ENCODE measurements at places on chromosomes 1 and 21.
A peak's percentile ranks its signal among the peaks of the same experiment; 100 is the strongest.

- DNase-seq, result no peak
Observed at GRCh38 chr1:245211761-245212160, 57.0 kb downstream of the KIF26B start.

GRCh38 chr1:84698151-84699110 lies 8.2 kb upstream of the SSX2IP start:
- DNase-seq, result peak; percentile 22

- peak; percentile 91 for DNase-seq
Observed at GRCh38 chr1:27057389-27057788, 44.7 kb upstream of the TENT5B start.

DNA sequence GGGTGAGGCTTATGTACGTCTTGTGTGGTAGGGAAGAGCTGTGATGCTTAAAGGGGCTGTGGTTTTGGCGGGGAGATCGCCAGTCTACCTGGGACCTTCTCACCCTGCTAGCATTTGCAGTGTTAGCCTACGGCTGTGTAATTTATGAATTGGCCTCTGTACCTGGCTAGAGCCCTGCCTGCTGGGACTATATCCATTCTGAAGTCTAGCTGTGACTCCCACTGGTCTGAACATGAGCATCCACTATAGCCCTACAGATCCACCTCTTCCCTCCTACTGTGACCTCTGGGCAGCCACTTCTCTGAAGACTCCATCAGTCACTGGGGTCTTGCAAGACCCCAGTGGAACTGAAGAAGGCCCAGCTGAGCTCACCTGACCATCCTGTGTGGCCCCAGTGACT lies 73.7 kb downstream of the MT1HL1 start:
- DNase-seq, result no peak

DNA sequence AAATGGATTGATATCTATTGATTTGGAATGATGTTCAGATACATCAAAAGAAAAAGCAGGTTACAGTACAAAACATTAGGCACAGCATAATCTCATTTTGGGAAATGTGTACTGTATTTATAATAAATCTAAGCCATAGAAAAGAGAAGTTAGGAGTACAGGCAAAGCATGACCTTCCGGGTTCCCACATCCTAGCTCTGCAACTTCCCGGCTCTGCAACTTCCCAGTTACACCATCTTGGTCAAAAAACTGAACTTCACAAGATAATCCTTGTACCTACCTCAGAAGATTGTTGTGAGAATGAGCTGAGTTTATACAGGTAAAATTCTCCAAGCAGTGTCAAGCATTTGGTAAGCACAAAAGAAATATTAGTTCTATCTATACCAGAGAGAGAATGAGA lies 21.7 kb upstream of the SLC44A3 start:
- no peak for DNase-seq

- peak; percentile 39 for DNase-seq
Observed at GRCh38 chr1:170662561-170663403, 1.1 kb upstream of the PRRX1 start.

DNA sequence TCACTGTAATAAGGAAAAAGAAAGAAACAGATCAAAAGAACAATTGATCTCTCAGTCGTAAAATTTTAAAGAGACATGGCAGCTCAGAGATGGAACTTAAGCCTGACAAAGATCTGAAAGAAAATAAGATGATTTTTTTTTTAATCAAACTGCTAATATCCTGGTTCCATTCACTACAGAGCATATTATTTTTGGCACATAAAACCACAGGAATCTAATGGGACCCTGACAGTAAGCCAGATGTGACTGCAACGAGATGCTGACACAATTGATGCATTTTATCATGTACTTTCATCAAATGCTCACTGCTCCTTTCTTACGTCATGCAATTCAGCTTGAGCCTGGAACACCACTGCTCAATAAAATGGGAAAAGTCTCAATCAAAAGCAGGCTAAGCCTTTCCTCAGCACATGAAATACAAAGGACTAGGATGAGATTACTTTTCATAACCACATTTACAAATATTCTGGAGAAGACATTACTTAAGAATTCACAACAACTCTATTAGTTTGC lies 16.6 kb downstream of the GPATCH2 start:
- DNase-seq, result peak; percentile 33

GRCh38 chr1:12596007-12596821 lies 21.8 kb downstream of the DHRS3 start:
- peak; percentile 21 for DNase-seq

DNA sequence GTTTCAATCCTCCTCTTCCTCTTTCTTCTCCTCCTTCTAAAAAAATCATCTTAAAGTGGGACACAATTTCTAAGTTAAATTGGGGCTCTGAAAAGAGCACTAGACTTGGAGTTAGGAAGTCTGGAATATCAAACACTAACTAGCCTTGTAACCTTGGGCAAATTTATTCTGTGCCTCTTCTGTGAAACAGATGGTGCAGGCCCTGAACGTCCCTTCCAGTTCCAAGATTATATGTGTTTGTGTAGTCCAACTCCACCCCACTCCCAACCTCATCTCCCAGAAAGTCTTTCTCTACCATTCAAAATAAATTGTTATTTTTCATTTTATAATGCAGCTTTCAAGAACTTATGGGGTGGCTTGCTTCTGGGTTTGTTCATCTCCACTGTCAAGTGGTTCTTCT lies 630.0 kb downstream of the LMO4 start:
- DNase-seq, result peak; percentile 32

- no peak for DNase-seq
Observed at GRCh38 chr21:25809013-25809412, 74.2 kb downstream of the GABPA start.

- DNase-seq, result peak; percentile 100
Observed at GRCh38 chr1:16921391-16922185, at the start of gene CROCC. CROCC (plus strand) TSS chr1:16921931; CDS start chr1:16922019, 88 bp downstream.

- peak; percentile 86 for DNase-seq
Observed at GRCh38 chr1:36847761-36848160, 186.6 kb downstream of the GRIK3 start.

- no peak for DNase-seq
Observed at GRCh38 chr1:193476748-193477147, 290.3 kb upstream of the B3GALT2 start.

- DNase-seq, result no peak
Observed at GRCh38 chr1:81213279-81213678, 587.5 kb upstream of the ADGRL2 start.

DNA sequence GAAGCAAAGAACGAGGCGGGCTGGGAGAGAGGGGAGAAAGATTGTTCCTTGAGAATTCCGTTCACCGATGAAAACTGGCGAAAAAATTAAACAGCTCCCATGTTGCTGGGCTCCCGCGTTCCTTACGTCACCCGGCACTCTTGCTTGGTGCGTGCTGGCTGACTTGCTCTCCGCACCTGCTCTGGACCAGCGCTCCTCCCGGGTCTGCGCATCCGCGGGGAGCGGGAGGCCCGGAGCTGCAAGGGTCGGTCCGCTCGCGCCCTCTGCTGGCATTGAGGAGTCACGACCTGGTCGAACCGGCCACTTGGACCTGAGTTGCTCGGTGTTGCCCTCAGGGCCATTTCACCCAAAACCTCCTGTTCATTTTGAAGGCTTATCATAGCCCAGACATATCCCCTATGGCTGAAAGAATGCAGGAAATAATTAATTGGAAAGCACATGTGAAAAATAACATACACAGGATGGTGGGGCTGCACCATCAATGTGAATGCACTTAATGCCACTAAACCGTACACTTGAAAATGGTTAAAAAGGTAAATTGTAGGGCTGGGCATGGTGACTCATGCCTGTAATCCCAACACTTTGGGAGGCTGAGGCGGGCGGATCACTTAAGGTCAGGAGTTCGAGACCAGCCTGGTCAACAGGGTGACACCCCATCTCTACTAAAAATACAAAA lies 98.9 kb upstream of the BACE2 start:
- DNase-seq, result peak; percentile 88

GRCh38 chr1:206679738-206680211 lies 4.9 kb upstream of the MAPKAPK2 start:
- DNase-seq, result no peak

GRCh38 chr1:7650801-7651200 lies 120.3 kb upstream of the VAMP3 start:
- peak; percentile 32 for DNase-seq

GRCh38 chr1:230284891-230285290 lies 141.2 kb downstream of the PGBD5 start:
- DNase-seq, result no peak

GRCh38 chr1:24897263-24898151 lies 32.6 kb downstream of the RUNX3 start:
- no peak for DNase-seq

DNA sequence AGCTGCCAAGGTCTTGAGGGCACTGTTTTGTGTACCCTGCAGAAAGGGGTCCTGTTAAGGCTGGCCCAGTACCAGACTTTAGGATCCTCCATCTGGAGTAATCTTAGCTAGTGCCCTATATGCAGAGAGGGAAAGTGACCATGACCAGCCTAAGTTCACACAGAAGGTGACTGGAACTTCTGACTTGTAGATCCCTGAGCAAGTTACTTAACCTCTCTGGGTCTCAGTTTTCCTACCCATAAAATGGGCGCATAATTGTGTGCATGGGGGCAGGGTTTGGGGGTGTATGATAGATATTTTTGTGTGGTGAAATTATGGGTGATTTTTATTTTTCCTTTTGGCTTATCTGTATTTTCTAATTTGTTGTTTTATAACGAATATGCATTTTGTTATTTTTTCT lies 3.3 kb upstream of the SHISAL2A start:
- no peak for DNase-seq

GRCh38 chr1:44220755-44221154 lies 7.5 kb downstream of the DMAP1 start:
- DNase-seq, result no peak

GRCh38 chr1:2378441-2378851 lies 12.9 kb downstream of the MORN1 start:
- DNase-seq, result no peak

- DNase-seq, result no peak
Observed at GRCh38 chr1:21552715-21553114, 43.5 kb downstream of the ALPL start.

- no peak for DNase-seq
Observed at GRCh38 chr21:36040389-36040788, 19.9 kb downstream of the SETD4 start.

DNA sequence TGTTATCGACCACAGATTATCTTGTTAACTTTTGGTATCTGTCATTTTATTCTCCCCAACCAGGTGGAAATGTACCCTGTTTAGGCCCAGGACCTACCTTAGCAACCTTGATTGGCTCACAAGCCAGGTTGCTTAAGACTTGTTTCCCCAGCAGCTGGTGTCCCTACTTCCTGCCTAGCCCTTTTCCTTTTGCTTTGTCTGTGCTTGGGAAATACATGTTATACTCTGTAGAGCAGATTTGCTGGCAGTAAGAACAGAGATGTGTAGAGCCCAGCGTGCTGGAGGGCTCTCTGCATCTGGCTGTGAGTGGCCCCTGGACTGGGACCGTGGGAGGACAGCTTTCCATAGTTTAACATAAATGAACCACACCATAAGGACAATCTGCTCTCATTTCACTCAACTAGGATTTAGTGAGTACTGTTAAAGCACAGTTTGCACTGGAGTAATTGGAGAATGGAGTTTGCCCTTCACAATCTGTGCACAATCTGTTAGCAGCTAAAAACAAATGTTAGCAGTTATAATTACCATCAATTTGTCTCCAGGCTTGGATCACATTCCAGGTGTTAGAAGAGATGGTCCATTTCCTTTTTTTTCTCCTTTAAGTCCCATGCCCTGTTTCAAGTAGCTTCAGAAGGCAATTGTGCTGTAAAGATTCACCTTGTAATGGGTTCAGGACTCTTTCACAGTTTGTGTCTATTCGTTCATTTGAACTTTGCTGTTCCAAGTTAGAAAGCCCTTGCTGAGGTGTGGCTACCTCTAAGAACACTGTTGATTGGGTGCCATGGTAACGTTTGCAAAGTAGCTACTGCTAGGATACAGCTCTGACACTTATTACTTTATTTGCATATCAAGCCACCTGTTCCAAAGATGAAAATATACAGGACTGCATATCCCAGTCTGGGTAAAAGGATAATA lies at the start of gene APOBEC4:
Gene APOBEC4, minus strand, starts transcription at position 770 of the 915 bp plus-strand sequence. CDS start 4,535 bp downstream, outside the sequence.
- DNase-seq, result peak; percentile 76

DNA sequence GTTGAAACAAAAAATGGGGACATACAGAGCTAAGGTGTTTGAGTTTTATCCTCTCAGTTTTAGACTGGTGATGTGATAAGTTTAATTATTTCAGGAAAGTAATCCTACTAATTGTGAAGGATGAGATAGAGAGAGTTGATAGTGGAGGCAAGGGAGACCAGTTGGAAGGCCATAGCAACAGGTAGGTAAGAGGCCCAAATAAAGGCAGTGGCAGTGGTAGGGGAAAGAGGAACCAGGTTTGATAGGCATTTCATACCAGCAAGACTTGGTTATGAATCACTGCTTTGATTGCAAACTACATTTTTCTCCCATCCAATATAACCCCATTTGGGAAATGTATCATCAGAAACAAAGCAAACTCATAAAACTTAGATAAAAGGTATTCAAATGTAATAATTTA lies 63.1 kb upstream of the SH3GLB1 start:
- DNase-seq, result no peak

GRCh38 chr1:72623299-72623708 lies 341.0 kb upstream of the NEGR1 start:
- DNase-seq, result peak; percentile 80

- no peak for DNase-seq
Observed at GRCh38 chr1:100683448-100684349, 35.8 kb upstream of the VCAM1 start.

DNA sequence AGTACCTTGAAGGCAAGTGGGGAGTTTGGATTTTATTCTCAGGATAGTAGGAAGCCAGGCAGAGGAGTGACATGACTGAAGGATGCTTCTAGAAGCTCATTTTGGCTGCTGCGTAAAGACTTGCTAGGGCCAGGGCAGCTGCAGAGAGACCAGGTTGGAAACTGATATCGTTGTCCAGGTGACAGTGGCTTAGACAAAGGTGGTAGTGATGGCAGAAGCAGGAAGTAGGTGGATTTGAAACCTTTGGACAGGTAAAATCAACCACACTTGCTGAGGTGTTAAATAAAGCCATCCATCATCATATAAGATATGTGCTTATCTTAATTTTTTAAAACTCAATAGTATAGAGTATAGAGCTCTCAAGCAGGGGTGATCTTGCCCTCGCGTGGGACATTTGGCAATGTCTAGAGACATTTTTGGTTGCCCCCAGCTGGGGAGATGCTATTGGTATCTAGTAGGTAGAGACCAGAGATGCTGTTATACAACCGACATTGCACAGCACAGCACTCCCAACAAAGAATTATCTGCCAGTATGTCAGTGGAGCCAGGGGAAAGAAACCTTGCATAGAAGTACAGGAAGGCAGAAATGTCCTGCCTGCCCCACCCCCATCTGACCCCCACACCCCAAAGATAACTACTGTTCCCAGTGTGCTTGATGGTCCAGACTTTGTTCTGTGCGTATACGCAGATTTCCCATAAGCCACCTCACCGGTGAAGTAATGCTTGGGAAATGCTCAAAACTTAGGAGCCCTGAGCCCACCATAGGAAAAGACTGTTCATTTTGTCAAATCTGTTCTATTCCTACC lies 31.1 kb downstream of the TMEM51 start:
- DNase-seq, result no peak

GRCh38 chr1:10549904-10550664 lies 75.3 kb downstream of the PEX14 start:
- no peak for DNase-seq

GRCh38 chr21:27580276-27580675 lies 613.4 kb upstream of the ADAMTS5 start:
- no peak for DNase-seq
